ENCODE measurements at places on chromosomes 1 and 21. TPM values are rescaled to one million over a fixed set of nuclear protein-coding genes. Genes with fewer than 3 reads are reported as not detected.
A peak's percentile ranks its signal among the peaks of the same experiment; 100 is the strongest.

DNA sequence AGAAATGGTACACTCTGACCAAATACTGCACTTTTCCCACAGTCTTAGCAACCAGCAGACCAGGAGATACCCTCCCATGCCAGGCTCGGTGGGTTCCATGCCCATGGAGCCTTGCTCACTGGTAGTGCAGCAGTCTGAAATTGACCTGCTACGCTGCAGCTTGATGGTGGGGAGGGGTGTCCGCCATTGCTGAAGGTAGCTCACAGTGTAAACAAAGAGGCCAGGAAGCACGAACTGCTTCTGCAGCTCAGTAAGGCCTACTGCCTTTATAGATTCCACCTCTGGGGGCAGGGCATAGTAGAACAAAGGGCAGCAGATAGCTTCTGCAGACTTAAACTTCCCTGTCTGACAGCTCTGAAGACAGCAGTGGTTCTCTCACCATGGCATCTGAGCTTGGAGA lies 12.3 kb upstream of the IFI44L start:
- no peak for DNase-seq
- H3K27ac ChIP-seq = no peak overlapping the region
- no peaks in the 10 kb centered on the region for H3K36me3 ChIP-seq
- no peak overlapping the region for H3K4me3 ChIP-seq
- H3K4me1 ChIP-seq = no peaks in the 10 kb centered on the region

- peaks cover 26% of the 10 kb centered on the region for H3K27me3 ChIP-seq
- no peaks in the 10 kb centered on the region for H3K4me1 ChIP-seq
These were observed 99.2 kb downstream of the SGIP1 start for GRCh38 chr1:66633159-66633558.

HIVEP3 gene
- 9.0 TPM for total RNA-seq

ZBTB7B gene
- total RNA-seq = 64.9 TPM

DNA sequence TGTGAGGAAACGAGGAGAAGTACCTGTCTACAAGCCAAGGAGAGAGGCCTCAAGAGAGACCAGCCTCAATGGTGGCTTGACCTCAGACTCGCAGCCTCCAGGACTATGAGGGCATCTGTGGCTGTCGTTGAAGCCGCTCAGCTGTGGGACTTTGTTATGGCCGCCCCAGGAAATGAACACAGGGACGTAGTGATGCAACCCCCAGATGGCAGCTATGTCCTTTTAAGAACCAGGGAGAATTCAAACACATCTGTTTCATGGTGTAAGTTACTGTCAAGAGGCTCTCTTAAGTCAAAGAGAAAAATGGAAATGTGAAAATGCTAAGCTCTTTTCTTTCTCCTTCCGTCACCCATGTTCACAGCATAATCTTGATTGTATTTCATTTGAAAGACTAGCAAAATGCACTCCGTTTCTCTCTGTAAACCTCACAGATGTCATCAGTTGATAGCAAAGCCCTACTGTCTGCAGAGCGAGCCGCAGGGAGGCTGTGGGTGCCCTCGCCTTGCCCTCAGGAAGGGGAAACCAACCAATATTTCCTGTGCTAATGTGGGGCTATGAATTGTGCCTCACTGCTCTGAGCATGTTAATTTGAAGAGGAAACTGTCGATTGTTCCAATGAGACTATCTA lies 21.3 kb downstream of the UBASH3A start:
- peaks cover 17% of the 10 kb centered on the region for H3K27me3 ChIP-seq
- DNase-seq = no peak
- H3K27ac ChIP-seq = no peak overlapping the region
- no peaks in the 10 kb centered on the region for H3K36me3 ChIP-seq
- H3K4me3 ChIP-seq = no peak overlapping the region

S100A8 gene
- not detected for total RNA-seq

DNA sequence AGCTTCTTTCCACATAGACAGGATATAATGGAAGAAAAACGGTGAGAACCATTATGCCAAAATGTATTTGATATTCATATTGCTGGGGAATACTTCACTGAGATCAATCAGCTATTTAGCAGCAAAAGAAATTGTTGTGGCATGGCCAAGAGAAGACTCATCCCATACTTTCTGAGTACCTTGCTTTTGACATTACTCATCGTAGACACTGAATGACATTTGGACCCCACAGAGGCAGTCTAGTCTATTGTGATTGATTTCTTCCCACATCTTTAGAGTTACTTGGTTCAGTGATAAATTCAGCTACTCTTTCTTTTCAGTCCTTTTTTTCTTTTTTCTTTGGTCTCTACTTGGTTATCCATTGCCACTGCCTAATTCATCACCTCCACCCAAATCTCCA lies 22.1 kb downstream of the ATP1B1 start:
- DNase-seq = no peak
- H3K27me3 ChIP-seq = no peaks in the 10 kb centered on the region
- H3K4me3 ChIP-seq = no peak overlapping the region
- peak overlapping the region; percentile 53 for H3K27ac ChIP-seq
- peaks cover 97% of the 10 kb centered on the region for H3K36me3 ChIP-seq
- peaks cover 83% of the 10 kb centered on the region for H3K4me1 ChIP-seq

DNA sequence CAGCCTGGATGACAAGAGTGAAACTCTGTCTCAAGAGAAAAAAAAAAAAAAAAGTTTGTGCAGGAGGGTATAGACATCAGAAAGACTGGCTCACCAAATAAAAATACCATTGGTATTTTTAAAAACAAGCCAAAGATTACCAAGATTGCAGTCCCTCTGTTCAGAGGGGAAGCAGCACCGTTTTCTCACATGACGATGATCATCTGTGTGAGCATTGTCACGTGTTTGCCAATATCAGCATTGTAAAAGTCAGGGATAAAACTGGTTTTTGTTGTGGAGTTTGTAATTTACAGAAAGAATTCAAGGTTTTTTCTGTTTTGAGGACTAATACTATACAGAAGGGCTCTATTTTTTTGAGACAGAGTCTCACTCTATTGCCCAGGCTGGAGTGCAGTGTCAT lies 26.5 kb downstream of the ZNF362 start:
- no peaks in the 10 kb centered on the region for H3K27me3 ChIP-seq
- H3K4me1 ChIP-seq = no peaks in the 10 kb centered on the region
- H3K36me3 ChIP-seq = peaks cover 15% of the 10 kb centered on the region
- H3K4me3 ChIP-seq = no peak overlapping the region

DNA sequence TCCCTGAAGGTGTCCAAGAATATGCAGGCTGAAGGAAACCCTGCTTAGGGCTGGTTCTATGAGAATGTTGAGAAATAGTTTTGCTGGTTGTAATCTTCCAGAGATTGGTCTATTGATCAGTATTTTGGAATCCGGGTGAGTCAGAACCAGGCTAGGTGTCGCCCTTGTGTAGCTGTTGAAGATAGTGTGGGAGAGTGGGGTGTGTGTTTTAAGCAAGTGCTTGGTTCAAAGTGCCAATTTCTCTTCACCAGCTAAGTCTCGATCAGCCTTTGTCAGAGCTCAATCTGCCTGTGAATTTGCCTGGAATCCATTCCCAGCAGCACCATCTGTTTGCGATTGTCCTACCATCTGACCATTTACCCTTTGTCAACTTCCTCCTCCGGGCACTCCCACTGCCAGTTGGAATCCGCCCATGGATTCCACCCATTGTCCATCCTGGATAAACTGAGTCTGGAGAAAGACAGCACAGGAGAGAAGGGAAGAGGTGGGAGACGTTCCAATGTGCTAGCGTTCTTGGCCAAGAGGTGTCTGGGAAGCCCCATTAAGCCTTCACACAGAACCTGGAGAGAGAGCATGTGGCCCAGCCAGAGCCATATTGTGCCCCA lies 59.4 kb upstream of the CYP2J2 start:
- no peak overlapping the region for H3K27ac ChIP-seq
- H3K4me1 ChIP-seq = peaks cover 6% of the 10 kb centered on the region
- H3K36me3 ChIP-seq = no peaks in the 10 kb centered on the region
- H3K4me3 ChIP-seq = no peak overlapping the region
- H3K27me3 ChIP-seq = peaks cover 46% of the 10 kb centered on the region

- peak overlapping the region; percentile 95 for H3K27ac ChIP-seq
- H3K36me3 ChIP-seq = peaks cover 17% of the 10 kb centered on the region
- H3K4me3 ChIP-seq = no peak overlapping the region
- DNase-seq = no peak
- H3K4me1 ChIP-seq = peaks cover 31% of the 10 kb centered on the region
These were observed 48.6 kb upstream of the ATF3 start for GRCh38 chr1:212559929-212560328.

All from Calu3 (cell line).